Hepatocyte (in vitro differentiated cells): ENCODE measurements at places on chromosomes 6 and 20. TPM values are rescaled to one million over a fixed set of nuclear protein-coding genes. Genes with fewer than 3 reads are reported as not detected.

RNF144B gene
- 0.37 and 0.72 TPM in 2 replicates for polyA plus RNA-seq

KCNK5 gene
- polyA plus RNA-seq = 6.6 and 10.7 TPM in 2 replicates

SLC35B3 gene
- 31.5 and 38.8 TPM in 2 replicates for polyA plus RNA-seq

PAX1 gene
- polyA plus RNA-seq = not detected in 2 replicates

DEFB132 gene
- not detected in 2 replicates for polyA plus RNA-seq
